ENCODE measurements at places on chromosomes 13 and 19.

GRCh38 chr13:50914176-50914700 lies 4.6 kb downstream of the RNASEH2B start:
- no peak for DNase-seq

DNA sequence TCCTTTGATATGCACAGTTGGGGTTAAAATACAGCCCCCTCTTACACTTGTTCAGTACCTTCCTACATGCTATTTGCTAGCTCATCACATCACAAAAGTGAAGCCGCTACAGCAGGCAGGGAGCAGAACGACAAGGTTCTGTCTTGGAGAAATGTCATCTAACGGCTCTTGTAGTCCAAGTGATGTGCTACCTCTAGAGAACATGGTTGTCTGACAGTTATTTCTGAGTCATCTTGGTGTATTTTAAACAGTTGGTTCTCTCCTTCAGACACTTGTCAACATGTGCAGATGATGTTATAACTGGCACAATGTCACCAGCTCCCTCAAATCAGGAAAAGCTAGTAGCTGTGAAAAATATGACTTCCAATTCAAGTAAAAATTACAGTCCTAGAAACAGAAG lies 865.0 kb downstream of the PCDH9 start:
- DNase-seq = no peak

DNA sequence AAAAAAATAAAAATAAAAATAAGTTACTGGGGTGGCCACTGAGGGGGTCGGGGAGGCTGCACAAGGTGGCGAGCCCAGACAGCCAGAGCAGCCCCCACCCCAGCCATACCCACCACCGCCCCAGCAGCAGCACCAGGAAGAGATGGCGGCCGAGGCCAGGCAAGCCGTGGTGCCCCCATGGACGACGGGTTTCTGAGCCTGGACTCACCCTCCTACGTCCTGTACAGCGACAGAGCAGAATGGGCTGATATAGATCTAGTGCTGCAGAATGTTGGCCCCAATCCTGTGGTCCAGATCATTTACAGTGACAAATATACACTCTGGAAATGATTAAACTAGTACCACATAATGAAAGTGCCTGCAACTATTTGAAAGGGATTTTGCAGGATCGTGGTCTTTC lies 71.6 kb upstream of the ZDHHC20 start:
- DNase-seq = no peak

DNA sequence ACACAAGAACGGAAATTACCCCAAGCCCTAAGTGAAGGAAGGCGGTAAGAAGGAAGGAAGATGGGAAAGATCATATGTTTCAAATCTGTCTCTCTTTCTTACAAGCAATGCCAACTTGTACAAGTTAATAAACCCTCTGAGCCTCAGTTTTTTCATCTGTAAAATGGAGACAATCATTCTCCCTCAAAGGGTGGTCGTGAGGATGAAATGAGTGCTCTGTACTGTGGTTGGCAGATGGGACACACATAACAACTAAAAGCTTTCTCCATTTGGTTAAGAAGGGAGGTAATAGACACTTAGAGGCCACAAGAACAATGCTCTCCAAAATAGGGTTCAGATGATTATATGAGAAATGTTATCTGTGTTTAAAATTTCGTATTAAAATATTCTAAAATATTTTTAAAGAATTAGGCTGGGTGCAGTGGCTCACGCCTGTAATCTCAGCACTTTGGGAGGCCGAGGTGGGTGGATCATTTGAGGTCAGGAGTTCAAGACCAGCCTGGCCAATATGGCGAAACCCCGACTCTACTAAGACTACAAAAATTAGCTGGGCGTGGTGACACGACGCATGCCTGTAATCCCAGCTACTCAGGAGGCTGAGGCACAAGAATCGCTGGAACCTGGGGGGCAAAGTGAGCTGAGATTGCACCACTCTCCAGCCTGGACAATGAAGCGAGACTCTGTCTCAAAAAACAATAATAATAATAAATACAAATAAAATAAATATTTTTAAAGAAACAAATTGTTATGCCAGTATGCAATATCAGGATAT lies 89.7 kb downstream of the STARD13 start:
- no peak for DNase-seq

DNA sequence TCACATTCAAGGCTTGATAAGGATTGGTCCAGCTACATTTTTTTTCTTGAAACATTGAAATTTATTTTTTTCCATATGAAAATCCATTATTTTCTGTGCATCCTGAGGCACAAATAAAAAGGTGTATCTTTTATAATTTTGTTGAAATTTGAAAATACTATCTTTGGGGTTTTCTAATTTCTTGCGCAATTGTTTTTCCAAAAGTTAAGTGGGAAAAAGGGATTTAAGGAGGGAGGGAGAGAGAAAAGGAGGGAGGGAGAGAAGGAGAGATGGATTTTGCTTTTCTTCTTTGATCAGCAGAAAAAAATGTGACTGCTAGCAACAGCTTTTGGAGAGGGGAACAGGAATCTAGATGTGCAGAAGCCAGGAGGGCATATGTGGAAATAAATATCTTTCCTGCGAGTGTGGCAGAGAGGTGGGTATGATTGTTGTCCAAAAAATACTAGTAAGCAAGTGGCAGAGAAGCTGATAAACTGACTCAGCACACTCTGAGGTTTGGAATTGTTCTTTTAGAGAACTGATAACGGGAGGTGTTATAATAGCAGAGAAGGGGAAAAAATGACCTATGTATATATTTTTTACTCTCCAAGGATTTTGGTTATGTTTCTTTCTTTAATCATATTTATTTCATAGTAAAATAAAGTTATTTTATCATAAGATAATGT lies 61.2 kb upstream of the EDNRB start:
- DNase-seq = no peak

Measured in stimulated activated CD8-positive, alpha-beta memory T cell treated with anti-CD3 and anti-CD28 coated beads, Interleukin-2, amount 100 ng/mL, for 48 hours (primary cell).